ENCODE measurements at places on chromosomes 7 and 10. TPM values are rescaled to one million over a fixed set of nuclear protein-coding genes. Genes with fewer than 3 reads are reported as not detected.
A peak's percentile ranks its signal among the peaks of the same experiment; 100 is the strongest.

Gene AKR1C4
- total RNA-seq: not detected

Gene AZGP1
- not detected for total RNA-seq

Gene CRPPA
- total RNA-seq: 1.1 TPM

Gene ZNF727
- not detected for total RNA-seq

DNA sequence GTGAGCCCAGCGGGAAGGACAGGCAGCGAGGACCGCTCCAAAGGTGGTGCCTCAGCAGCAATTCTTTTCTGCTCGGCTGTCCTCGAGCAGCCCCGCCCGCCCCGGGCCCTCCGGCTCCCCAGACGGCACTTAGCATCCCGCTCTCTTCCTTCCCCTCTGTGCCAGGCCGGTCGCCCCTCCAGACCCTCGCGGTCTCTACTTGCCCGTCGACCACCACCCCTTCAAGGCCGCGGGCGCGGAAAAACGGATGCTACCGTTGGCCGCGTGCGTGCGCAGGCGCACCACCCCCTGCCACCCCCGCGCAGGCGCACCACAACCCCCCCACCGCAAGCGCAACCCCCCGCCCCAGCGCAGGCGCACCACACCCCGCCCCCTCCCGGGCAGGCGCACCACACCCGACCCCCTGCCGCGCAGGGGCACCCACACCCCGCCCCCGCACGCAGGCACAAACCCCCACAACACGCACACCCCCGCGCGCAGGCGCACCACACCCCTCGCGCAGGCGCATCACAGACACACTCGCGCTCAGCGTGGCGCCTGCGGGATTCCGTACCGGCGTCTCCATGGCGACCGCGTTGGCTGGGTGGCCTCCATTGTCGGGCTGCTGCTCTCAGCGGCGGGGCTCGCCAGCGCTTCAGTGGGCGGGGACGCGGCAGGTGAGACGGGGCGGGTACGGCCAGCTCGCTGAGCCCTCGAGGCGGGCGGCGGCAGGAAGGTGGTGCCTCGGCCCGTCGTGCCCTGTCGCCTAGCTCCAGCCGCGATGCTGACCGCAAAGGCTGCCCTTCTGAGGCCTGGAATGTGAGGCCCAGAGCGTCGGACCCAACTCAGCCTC lies at the start of gene LRRC27:
LRRC27 (plus strand) TSS at position 593 of the 832 bp plus-strand sequence. CDS start 1,332 bp downstream, outside the sequence.
- DNase-seq: peak; percentile 100
- peaks cover 28% of the 10 kb centered on the region for H3K36me3 ChIP-seq
- peaks cover 4% of the 10 kb centered on the region for H3K27me3 ChIP-seq
- peaks cover 50% of the 10 kb centered on the region for H3K4me1 ChIP-seq

DNA sequence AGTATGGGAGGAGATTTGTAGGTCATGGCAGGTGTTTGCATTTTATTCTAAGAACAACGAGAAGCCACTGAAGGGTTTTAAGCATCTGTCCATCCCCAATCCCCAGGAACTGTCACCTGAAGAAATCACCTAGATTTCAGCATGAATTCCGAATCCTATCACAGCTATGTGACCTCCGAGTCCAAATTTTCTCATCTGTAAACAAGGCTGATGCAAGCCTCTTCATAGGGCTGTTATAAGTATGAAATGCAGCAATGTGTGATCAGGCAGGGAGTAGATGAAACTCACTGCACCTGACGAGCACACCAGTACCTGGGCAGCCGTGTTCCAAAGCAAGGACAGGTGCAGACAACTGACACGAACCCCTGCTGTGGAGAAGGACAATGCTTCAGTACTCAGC lies 14.0 kb downstream of the HABP2 start:
- DNase-seq: no peak
- H3K27ac ChIP-seq: no peak overlapping the region
- no peaks in the 10 kb centered on the region for H3K36me3 ChIP-seq
- H3K27me3 ChIP-seq: no peaks in the 10 kb centered on the region

- DNase-seq: no peak
- H3K4me1 ChIP-seq: no peaks in the 10 kb centered on the region
- no peaks in the 10 kb centered on the region for H3K36me3 ChIP-seq
- H3K27me3 ChIP-seq: peaks cover 17% of the 10 kb centered on the region
- H3K4me3 ChIP-seq: no peak overlapping the region
- H3K27ac ChIP-seq: no peak overlapping the region
Observed at GRCh38 chr7:26233902-26234511, 32.5 kb downstream of the CBX3 start.

GRCh38 chr7:157568770-157569584 lies 232.2 kb downstream of the DNAJB6 start:
- no peaks in the 10 kb centered on the region for H3K36me3 ChIP-seq
- peak; percentile 88 for DNase-seq
- peak overlapping the region; percentile 88 for H3K4me3 ChIP-seq
- peak overlapping the region; percentile 82 for H3K27ac ChIP-seq
- H3K27me3 ChIP-seq: peaks cover 4% of the 10 kb centered on the region

DNA sequence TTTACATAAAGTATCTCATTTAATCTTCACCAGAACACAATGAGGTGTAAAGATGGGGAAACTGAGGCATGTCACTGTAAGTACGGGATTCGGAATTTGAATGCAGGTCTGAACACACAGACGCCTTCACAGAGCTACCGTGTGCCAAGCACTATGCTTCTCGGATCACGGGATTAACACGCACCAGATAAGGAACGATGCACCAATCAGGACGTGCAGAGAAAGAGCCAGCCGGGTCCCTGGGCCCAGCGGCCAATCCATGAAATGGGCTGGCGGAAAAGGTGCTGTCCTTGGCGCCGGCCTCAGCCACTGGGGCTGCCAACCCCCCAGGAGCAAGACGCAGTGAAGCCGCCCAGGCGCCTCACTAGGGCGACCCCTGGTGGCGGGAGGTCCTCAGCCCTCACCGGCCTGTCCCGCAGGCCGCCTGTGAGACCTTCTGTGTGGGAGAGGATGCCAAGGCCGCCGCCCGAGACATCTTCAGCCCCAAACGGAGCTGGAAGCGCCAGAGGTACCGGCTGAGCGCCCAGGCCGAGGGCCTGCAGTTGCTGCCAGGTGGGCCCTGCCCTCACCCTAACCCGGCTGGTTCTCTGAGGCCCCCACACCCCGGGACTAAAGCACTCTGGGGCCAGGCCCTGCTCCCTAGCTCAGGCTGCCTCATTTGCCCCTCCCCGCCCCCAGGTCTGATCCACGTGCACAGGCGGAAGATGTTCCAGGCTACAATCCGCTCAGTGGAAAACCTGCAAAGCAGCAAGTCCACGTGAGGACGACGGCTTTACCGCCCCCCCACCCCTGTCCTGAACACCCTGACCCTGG lies 15.6 kb downstream of the ATG9B start:
- peaks cover 46% of the 10 kb centered on the region for H3K4me1 ChIP-seq
- peaks cover 5% of the 10 kb centered on the region for H3K36me3 ChIP-seq
- peak overlapping the region; percentile 90 for H3K27ac ChIP-seq
- peak; percentile 92 for DNase-seq

- peak overlapping the region; percentile 84 for H3K4me3 ChIP-seq
- DNase-seq: peak; percentile 96
- H3K4me1 ChIP-seq: peaks cover 27% of the 10 kb centered on the region
- H3K27me3 ChIP-seq: peaks cover 60% of the 10 kb centered on the region
- H3K36me3 ChIP-seq: no peaks in the 10 kb centered on the region
Observed at GRCh38 chr7:23474094-23474828, 4.0 kb upstream of the IGF2BP3 start.

- no peaks in the 10 kb centered on the region for H3K36me3 ChIP-seq
- H3K27ac ChIP-seq: no peak overlapping the region
- H3K4me3 ChIP-seq: no peak overlapping the region
- no peaks in the 10 kb centered on the region for H3K27me3 ChIP-seq
- H3K4me1 ChIP-seq: no peaks in the 10 kb centered on the region
Observed at GRCh38 chr10:107623292-107623691, 458.8 kb upstream of the SORCS1 start.

DNA sequence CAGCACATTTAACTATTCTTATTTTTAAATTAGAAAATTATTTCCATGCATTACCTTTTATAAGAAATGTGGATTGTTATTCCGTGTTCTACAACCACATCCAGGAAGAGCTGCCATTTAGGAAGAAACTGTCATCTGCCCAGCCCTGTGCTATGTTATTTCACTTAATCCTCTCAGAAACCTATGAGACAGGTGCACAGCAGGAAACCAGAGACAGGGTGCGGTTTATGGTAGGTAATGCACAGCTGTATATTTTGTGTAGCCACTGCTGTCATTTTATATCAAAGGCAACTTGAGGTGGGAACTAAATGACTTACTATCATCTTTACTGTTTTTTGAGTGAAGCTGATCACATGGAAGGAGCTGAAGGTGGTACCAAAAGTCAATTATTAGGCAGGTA lies 232.3 kb downstream of the MAGI2 start:
- no peak overlapping the region for H3K27ac ChIP-seq
- H3K36me3 ChIP-seq: no peaks in the 10 kb centered on the region

DNA sequence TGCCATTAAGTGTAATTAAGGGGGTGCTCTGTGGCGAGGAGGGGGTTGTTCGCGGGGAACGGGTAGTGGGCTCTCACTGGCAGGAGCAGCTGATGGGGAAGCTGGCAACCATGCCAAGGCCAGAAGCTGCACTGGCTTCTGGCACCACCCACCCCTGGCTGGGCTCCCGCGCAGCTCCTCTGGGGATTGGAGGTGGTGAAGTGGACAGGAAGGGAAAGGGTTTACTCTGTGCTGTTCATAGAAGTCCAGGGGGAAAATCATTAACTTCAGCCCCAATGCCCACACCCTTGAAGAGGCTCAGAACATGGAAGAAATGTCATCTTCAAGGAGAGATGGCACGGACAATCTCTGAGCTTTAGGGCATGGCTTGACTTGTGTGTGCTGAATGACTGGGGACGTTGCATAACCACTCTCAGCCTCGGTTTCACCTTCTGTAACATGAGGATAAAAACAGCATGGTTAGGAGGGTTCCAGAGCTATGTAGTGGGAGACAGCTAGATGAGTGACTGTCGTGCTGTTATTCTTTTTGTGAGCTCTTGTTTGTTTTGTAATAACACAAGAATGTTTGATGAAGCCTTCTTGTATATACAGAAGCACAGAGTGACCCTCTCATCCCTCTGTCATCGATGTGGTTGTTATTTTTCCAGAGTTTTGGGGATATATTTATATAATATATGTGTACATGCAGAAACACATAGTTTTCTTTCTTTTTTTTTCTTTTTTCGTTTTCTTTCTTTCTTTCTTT lies 29.9 kb downstream of the KAZALD1 start:
- H3K27ac ChIP-seq: no peak overlapping the region
- no peaks in the 10 kb centered on the region for H3K36me3 ChIP-seq
- H3K4me3 ChIP-seq: no peak overlapping the region
- peaks cover 4% of the 10 kb centered on the region for H3K4me1 ChIP-seq

DNA sequence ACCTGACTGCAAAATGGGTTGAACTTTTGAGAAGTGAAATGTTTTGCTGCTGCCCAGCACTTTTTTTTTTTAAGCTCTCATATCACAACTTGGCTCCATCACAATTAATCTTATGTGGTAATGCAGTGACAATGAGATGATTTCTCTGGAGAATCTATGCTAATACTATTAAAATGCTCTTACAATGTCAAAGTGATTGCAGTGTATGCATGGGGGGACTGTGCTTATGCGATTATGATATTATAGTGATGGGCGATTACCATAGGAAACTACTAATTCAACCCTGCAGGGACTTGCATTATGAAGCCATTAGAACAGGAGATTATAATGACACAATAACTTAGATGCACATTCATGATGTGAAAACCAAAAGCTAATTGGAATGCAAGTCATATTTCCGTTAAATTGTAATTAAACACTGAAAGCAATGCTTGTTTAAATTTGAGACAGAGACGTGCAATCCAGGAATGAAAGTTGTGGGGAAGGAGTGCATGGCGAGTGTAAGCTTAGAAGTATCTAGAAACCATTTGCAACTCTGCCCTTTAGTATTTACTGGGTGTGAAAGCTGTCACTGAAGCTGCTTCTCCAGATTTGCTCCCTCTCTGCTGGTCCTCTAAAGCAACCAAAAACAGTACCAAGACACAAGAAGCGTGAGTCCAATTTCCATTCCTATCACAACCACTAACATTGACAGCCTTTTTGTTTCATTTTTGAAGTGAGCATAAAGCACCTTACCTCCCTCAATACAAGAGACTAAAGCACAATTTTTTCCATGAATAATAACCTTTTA lies 21.6 kb downstream of the PTER start:
- H3K36me3 ChIP-seq: peaks cover 3% of the 10 kb centered on the region
- H3K27ac ChIP-seq: no peak overlapping the region
- H3K4me1 ChIP-seq: peaks cover 10% of the 10 kb centered on the region
- no peaks in the 10 kb centered on the region for H3K27me3 ChIP-seq

DNA sequence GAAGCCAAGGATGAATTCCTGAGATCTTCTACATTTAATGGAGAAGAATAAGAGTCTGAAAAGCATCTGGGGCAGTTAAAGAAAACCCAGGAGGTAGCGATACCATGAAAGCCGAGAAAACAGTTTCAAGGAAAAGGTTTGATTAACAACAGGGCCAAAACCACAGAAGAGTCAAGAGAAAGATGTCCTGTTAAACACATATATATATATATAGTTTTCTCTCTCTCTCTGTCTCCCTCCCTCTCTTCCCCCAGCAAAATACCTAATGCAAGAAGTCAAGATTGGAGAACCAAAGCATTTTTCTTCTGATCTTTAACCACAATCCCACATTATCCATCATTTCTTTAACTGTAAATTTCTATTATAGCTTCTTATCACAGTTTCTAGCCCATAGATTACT lies 261.4 kb downstream of the SNX13 start:
- H3K27ac ChIP-seq: no peak overlapping the region
- no peaks in the 10 kb centered on the region for H3K36me3 ChIP-seq
- H3K27me3 ChIP-seq: peaks cover 8% of the 10 kb centered on the region
- DNase-seq: no peak

- no peak for DNase-seq
- H3K27me3 ChIP-seq: peaks cover 8% of the 10 kb centered on the region
- no peak overlapping the region for H3K27ac ChIP-seq
- no peaks in the 10 kb centered on the region for H3K36me3 ChIP-seq
- no peak overlapping the region for H3K4me3 ChIP-seq
Observed at GRCh38 chr7:1396195-1396594, 63.1 kb downstream of the MICALL2 start.

- peaks cover 13% of the 10 kb centered on the region for H3K4me1 ChIP-seq
- no peaks in the 10 kb centered on the region for H3K27me3 ChIP-seq
- H3K36me3 ChIP-seq: peaks cover 75% of the 10 kb centered on the region
- H3K27ac ChIP-seq: no peak overlapping the region
- DNase-seq: no peak
Observed at GRCh38 chr10:99743841-99744240, 11.8 kb downstream of the CUTC start.

GRCh38 chr7:130141161-130141883 lies 63.9 kb downstream of the TMEM209 start:
- peak overlapping the region; percentile 78 for H3K27ac ChIP-seq
- peak; percentile 76 for DNase-seq
- H3K4me1 ChIP-seq: peaks cover 8% of the 10 kb centered on the region
- H3K27me3 ChIP-seq: peaks cover 21% of the 10 kb centered on the region
- peaks cover 13% of the 10 kb centered on the region for H3K36me3 ChIP-seq
- peak overlapping the region; percentile 68 for H3K4me3 ChIP-seq

- H3K27ac ChIP-seq: no peak overlapping the region
- H3K4me3 ChIP-seq: no peak overlapping the region
- peaks cover 27% of the 10 kb centered on the region for H3K36me3 ChIP-seq
- H3K27me3 ChIP-seq: no peaks in the 10 kb centered on the region
Observed at GRCh38 chr7:4715410-4715776, 33.3 kb downstream of the FOXK1 start.

GRCh38 chr7:25244254-25245033 lies 16.2 kb upstream of the NPVF start:
- no peak for DNase-seq
- no peaks in the 10 kb centered on the region for H3K4me1 ChIP-seq
- H3K36me3 ChIP-seq: no peaks in the 10 kb centered on the region
- peaks cover 17% of the 10 kb centered on the region for H3K27me3 ChIP-seq
- no peak overlapping the region for H3K27ac ChIP-seq
